Spleen (tissue), 13 donors: ENCODE measurements at places on chromosomes 3 and 15. TPM values are rescaled to one million over a fixed set of nuclear protein-coding genes. Genes with fewer than 3 reads are reported as not detected.
A peak's percentile ranks its signal among the peaks of the same experiment; 100 is the strongest.

DNA sequence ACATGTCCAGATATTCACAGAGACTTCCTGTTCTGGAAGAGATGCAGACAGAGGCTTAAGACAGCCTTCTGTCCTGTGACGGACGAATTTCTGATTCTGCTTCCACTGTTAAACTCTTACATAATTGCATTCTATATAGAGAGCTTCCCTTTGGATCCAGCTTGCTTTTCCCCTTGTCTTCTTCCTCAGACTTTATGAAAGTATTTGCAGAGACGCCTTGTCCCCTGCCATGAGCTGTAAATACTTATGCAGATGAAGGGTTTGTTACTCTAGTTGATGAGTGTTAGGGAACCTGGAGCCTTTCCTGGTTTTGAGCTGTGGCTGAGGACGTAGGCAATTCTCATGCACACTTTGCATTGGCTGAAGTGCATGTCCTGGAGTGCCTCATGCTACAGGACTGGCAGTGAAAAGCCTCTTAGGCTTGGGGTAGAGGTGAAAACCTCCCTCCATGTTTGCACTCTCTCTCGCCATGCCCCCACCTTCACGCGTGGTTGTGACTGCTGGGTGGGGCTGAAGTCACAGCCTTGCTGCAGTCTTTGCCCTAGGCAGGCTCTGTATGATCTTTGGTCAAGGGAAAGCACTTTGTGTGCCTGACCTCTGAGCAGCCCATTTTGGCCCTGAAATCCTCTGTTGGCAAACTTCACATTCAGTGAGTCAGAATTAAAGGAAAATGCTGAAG lies 286.6 kb downstream of the PTPRG start:
- no peak for DNase-seq
- H3K4me3 ChIP-seq, result no peak overlapping the region
- H3K27me3 ChIP-seq, result no peaks in the 10 kb centered on the region
- H3K36me3 ChIP-seq, result no peaks in the 10 kb centered on the region
- H3K4me1 ChIP-seq, result peaks cover 9% of the 10 kb centered on the region

DNA sequence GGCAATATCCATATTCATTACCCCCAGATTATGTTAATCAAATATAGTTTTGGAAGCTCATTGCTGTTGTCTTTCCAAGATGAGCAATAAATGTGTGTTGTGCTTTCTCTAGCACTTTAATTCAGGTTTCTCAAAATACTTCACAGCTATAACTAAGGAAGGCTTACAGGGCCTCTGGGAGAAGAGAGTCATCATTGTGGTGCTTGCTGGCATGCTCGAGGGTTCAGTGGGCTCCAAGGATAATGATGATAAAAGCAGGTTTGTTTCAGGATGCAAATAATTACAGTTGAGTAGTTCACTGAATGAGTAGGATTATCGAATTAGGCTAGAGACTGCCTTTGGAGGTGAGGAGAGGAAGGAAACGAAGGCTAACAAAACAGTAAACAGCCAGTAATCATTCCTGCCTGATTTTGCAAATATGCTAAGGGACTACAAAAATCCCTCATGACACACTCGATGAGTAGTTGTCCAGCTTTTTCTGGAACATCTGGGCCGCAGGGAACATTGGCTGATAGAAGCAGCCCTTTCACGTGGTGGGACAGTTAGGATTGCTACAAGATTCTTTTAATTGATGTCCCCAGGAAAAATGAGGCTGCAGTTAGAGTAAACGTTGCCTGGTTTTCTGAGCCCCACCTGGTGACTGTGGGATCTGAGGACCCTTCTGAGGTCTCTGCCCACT lies 54.1 kb downstream of the SLC7A14 start:
- H3K27ac ChIP-seq, result no peak overlapping the region
- DNase-seq, result no peak
- no peak overlapping the region for H3K4me3 ChIP-seq
- no peaks in the 10 kb centered on the region for H3K27me3 ChIP-seq
- H3K36me3 ChIP-seq, result no peaks in the 10 kb centered on the region

GRCh38 chr3:12944849-12945248 lies 103.5 kb upstream of the RPL32 start:
- DNase-seq, result no peak
- H3K27ac ChIP-seq, result no peak overlapping the region
- H3K36me3 ChIP-seq, result peaks cover 24% of the 10 kb centered on the region

GRCh38 chr3:139521816-139522215 lies 17.7 kb downstream of the RBP1 start:
- H3K4me3 ChIP-seq, result no peak overlapping the region
- H3K36me3 ChIP-seq, result no peaks in the 10 kb centered on the region
- DNase-seq, result no peak
- no peaks in the 10 kb centered on the region for H3K4me1 ChIP-seq

GRCh38 chr15:41567862-41568261 lies 8.8 kb downstream of the TYRO3 start:
- no peaks in the 10 kb centered on the region for H3K36me3 ChIP-seq
- peaks cover 15% of the 10 kb centered on the region for H3K4me1 ChIP-seq
- peak overlapping the region; percentile 32 for H3K27ac ChIP-seq
- no peak for DNase-seq
- no peak overlapping the region for H3K4me3 ChIP-seq

GRCh38 chr15:69819371-69819770 lies 278.3 kb downstream of the TLE3 start:
- H3K27me3 ChIP-seq, result peaks cover 30% of the 10 kb centered on the region
- DNase-seq, result no peak
- H3K27ac ChIP-seq, result no peak overlapping the region
- H3K4me3 ChIP-seq, result no peak overlapping the region
- H3K36me3 ChIP-seq, result no peaks in the 10 kb centered on the region
- H3K4me1 ChIP-seq, result no peaks in the 10 kb centered on the region

GRCh38 chr15:101349047-101349951 lies 54.3 kb upstream of the SNRPA1 start:
- H3K36me3 ChIP-seq, result no peaks in the 10 kb centered on the region
- no peak for DNase-seq
- no peaks in the 10 kb centered on the region for H3K4me1 ChIP-seq
- H3K4me3 ChIP-seq, result no peak overlapping the region
- peaks cover 4% of the 10 kb centered on the region for H3K27me3 ChIP-seq

DNA sequence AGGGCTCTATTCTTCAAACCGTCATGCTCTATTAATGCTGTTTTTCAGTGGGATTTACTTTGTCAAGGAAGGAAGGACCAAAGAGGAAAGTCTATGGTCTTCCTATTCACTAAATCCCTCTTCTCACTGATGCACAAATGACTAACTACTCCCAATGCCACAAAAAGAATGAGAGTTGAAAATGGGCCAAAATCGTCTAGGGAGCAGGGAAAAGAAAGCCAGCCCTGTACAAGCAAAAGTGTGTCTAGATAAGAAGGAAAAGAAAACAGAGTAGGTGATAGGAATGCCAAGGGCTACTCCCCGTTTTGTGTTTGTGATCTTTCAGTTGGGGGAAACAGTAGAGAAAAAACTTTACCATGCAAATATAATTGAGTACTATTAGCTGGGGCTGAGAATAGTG lies 97.2 kb upstream of the TMCO5A start:
- H3K36me3 ChIP-seq, result no peaks in the 10 kb centered on the region
- no peaks in the 10 kb centered on the region for H3K4me1 ChIP-seq
- H3K4me3 ChIP-seq, result no peak overlapping the region
- no peaks in the 10 kb centered on the region for H3K27me3 ChIP-seq
- no peak overlapping the region for H3K27ac ChIP-seq

Gene IL20RB
- total RNA-seq, result 0.65 TPM

Gene ECE2
- not detected for total RNA-seq
